ENCODE measurements at places on chromosomes 13 and 19.
A peak's percentile ranks its signal among the peaks of the same experiment; 100 is the strongest.

DNA sequence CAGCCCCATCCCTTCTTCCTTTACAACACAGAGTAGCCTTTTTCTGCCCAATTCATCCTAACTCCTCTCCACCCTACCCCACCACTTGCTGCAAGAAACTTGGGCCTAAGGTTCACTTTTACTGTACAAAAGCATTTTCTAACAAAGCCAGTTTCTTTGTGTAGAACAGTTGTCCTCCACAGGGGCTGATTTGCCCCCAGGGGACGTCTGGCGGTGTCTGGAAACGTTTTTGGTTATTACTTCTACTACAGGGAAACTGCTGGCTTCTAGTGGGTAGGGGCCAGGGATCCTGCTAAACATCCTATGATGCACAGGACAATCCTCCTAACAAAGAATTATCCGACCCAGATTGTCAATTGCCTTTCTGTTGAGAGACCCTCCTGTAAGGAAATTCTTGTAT, 7.3 kb upstream of the LMO7 start:
- no peak for DNase-seq

DNA sequence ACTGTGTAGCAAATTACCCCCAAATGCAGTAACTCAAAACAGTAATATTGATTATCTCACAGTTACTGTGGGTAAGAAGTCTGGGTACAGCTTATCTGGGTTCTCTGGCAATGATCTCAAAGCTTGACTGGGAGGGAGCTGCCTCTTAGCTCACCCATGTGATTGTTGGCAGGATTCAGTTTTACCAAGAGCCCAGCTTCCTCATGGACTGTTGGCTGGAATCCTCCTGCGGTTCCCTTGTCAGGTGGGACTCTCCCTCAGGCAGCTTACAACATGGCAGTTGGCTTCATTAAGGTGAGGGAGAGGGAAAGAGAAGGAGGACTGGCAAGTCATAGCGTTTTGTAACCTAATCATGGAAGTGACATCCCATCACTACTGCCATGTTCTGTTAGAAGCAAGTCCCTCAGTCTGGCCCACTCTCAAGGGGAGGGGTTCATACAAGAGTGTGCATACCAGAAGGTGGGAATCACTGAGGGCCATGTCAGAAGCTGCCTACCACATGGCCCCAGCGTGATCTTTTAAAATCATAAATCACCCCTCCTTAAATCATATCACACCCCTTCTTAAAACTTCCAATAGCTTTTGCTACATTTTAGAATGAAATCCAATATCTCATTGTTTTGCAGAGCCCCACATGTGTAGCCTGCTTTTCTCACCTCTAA, 108.1 kb downstream of the OLFM4 start:
- no peak for DNase-seq

GRCh38 chr19:1102407-1103131, 1.2 kb upstream of the GPX4 start:
- DNase-seq: peak; percentile 88

- DNase-seq: no peak
Observed at GRCh38 chr13:110138700-110139036, 168.3 kb downstream of the COL4A1 start.

DNA sequence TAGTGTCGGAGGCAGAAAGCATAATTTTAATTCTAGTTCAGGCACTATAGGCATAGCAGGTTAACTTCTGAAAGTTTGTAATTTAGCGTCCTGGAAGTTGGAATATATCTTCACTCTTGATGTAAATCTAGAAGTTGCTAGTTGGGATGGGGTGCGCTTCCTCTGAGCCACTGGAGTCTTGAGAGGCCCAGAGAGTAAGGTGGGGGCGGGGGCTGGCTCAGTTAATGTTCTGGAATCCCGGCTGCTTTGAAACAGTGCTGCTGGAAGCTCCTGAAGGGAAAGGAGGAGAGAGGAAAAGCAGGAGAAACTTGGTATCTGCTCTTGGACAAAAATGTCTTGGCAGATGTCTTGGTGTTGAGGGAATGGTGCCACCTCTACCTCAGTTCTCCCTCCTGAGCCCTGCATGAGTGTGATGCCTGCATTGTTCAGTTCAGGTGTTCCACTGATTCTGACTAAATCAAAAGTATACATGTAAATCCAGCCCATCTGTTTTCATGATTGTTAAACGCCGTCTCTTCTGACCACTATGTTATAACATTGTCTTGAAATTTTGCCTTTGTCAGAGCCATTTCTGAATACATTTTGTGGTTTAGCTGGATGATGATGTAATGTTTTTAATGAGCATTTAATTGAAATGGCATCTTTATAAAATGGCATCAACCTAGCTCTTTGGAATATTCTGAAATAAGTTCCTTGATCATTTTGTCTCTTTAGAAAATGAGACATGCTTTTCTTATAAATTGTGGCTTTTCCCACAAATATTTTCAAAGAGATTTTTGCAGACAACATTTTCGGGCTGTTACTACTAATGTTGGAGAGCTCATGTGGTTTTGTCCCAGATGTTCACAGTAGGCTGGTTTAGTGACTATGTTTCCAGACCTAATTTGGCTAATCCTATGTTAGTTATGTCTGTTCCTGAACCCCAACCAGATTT, 202.7 kb downstream of the SHISA2 start:
- no peak for DNase-seq

- no peak for DNase-seq
Observed at GRCh38 chr13:34627509-34628208, 314.4 kb upstream of the NBEA start.

GRCh38 chr19:50275577-50276368, 53.4 kb downstream of the KCNC3 start:
- no peak for DNase-seq

DNA sequence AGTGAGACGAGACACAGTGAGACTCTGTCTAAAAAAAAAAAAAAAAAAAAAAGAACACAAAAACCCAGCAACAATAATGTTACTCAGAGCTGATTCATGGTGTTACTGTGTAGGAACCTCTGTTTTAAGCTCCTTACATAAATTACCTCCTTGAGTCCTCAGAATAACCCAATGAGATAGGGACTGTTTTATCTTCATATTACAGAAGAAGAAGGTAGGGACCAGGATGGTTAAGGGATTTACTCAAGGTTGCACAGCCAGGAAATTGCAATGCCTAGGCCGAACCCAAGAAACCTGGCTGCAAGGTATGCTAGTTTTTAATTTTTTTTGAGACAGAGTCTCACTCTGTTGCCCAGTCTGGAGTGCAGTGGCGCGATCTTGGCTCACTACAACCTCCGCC, 1.5 kb upstream of the DAND5 start:
- no peak for DNase-seq

DNA sequence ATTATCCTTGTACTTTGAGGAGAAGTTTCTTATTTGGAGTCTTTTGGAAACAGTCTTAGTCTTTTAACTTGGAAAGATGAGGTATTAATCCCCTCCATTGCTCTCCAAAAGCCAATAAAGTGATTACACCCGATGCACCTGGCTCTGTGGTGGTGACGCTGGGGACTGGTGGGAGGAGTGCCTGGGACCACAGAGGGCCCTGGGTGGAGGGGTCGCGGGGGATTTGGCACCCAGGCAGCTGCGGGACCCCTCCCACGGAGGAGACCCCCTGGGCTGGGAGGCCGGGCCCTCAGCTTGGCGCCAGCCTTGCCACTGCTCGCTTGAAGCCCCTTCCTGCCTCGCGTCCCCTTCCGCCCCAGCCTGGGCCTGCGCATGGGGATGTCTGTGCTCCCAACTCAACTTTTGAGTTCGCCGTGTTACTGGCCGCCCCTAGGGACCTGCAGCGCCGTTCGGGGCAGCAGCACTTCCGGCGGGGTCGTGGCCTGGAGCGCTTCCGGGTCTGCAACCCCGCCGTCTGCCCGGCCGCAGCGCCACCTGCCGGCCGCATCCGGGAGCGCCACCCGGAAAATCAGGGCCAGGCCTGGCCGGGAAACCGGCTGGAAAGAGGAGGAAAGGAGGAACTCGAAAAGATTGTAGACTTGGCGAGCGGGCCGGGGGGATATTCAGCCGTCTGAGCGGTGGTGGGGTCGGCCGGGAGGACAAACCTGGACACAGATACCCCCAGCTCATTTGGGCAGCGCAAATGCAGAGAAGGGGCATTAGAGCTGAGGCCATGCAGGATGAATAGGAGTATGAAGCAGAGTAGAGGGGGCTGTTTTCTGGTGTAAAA, 8.4 kb downstream of the PEAK3 start:
- DNase-seq: no peak

DNA sequence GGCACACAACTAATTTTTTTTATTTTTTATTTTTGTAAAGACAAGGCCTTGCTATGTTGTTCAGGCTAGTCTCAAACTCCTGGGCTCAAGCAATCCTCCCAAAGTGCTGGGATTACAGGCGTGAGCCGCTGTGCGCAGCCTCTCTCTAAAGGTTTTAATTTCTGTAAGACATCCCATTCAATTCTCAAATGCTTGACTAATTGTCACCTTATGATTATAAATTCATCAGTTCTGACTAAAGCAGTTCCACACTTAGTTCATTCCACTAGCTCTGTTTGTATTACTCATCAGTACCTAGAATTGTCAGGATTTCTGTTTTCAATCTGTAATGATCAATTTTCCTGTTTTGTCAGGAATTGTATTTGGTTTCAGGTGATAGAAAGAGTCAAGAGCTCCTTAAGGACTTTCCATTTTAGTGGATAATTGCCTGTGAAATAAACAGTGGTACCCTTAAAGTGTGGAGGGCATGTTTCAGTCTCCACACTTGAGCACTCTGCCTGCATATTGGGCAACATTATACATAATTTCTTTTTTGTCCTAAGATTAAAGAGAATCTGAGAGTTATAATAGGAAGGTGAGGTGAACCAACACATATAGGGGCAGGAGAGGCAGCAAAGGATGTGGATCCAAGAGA, 27.6 kb downstream of the GPALPP1 start:
- DNase-seq: no peak

- DNase-seq: no peak
Observed at GRCh38 chr19:40689339-40690049, 957 bp downstream of the NUMBL start.

DNA sequence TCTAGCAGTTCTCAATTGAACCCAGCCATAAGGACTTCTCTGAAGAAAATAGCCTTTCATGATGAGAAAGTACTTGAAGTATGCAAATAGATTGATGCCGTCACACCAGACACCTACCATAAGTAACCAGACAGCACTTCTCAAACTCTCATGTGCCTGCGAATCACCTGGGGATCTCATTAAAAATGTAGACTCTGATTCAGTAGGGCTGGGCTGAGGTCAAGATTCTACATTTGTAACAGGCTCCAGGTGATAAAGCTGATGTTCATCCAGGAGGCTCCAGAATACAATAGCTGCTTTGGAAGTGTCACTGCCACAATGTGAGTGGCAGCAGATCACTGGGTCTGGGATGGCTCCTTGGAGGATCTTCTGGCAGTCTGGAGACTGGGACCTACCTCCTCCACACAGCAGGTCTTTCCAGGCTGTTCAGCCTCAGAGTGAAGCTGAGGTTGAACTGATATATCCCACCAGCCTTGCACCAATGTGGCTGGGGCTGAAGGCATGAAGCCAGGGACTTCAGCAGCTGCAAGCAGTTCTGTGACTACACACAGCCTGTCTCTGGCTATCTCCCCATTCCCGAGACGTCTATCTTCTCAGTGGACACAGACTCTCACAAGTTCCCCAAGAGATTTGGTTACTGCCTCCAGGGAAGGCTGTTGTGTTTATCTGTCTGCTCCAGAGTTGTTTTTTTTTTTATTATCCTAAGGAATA, 9.1 kb downstream of the MBNL2 start:
- no peak for DNase-seq

- no peak for DNase-seq
Observed at GRCh38 chr13:82439159-82439904, 1442.9 kb downstream of the SLITRK1 start.

GRCh38 chr13:101817898-101818297, 365.4 kb downstream of the ITGBL1 start:
- DNase-seq: no peak
